Hypothalamus (tissue), 51 donors: ENCODE measurements at places on chromosomes 4 and X.

- DNase-seq, result no peak
These were observed 192.2 kb downstream of the LDB2 start for GRCh38 chr4:16706251-16706650.

DNA sequence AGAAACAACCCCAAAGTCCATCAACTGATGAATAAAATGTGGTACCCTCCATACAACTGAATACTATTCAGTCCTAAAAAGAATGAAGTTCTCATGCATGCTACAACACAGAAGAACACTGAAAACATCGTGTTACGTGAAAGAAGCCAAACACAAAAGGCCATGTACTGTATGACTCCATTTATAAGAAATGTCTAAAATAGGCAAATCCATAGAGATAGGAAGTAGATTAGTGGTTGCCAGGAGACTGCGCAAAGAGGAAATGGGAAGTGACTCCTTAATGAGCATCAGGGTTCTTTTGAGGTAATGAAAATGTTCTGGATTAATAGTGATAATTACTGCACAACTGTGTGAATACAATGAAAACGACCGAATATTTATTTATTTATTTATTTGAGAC lies 23.4 kb downstream of the FBXW7 start:
- no peak for DNase-seq

DNA sequence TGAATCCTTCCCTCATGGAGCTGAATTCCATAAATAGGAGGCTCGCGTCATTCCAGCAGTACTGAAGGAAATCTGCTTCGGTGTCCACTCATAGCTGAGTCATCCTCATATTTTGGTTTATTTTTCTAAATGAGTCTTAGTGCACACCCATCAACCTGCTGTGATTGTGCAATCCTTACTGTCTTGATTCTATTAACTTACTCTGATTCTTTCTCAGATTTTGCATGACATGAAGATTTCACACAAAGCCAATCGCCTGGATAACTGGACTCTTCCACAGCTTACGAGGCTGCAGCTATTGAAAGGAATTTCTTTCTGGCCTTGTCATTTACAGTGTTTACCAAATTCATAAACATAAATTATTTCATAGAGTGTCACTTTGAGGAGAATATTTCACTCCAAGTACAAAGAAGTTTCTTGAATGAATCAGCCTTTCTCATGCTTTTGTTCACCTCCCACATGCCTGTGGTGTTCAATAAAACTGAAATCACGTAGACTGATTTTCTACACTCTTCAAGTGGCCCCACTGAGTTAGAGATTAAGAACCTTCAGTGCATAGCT lies 207.6 kb upstream of the SLITRK2 start:
- no peak for DNase-seq

- no peak for DNase-seq
These were observed 170.7 kb upstream of the SLC7A11 start for GRCh38 chr4:138412847-138413246.

DNA sequence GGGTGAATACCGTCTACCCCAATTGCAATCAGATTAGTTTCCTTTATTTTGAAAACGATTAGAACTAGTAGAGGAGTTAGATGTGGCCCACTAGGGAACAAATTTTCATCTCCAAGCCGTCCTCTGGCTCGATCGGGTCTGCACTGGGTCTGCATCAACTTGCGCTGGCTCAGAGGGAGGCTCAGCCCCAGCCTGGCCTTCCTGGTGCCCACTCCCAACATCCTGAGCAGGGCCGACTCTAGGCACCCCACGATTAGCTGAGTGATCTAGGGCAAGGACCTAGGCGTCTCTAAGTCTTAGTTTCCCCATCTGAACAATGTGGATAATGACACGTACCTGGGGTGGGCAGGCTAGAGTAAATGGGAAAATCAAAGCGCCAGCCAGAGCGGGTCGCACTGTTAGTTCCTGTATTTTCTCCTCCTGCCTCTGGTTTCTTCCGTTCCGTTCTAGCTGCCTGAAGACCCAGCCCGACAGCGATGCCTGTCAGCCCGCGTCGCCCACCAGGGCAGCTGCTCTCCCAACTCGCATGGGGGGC lies 7.7 kb upstream of the HAND2 start:
- DNase-seq, result no peak

GRCh38 chr4:25928379-25929297 lies 14.6 kb downstream of the SMIM20 start:
- no peak for DNase-seq
